ENCODE measurements at places on chromosomes 1 and 21. TPM values are rescaled to one million over a fixed set of nuclear protein-coding genes. Genes with fewer than 3 reads are reported as not detected.

BRDT gene
- not detected for total RNA-seq

KRTAP7-1 gene
- not detected for total RNA-seq

EPS8L3 gene
- total RNA-seq: 349 TPM

SGIP1 gene
- 2.4 TPM for total RNA-seq

EFNA4 gene
- 33.5 TPM for total RNA-seq

CAMK2N1 gene
- 242 TPM for total RNA-seq
